Activated CD4-positive, alpha-beta T cell treated with anti-CD3 and anti-CD28 coated beads, Interleukin-2, amount 10 ng/mL, durations not matched to agents 7 days and 5 days (primary cell): ENCODE measurements at places on chromosomes 12 and 14. TPM values are rescaled to one million over a fixed set of nuclear protein-coding genes. Genes with fewer than 3 reads are reported as not detected.

- DNase-seq = no peak
Measured at GRCh38 chr14:93116676-93117200, 1.0 kb upstream of the ITPK1 start.

DNA sequence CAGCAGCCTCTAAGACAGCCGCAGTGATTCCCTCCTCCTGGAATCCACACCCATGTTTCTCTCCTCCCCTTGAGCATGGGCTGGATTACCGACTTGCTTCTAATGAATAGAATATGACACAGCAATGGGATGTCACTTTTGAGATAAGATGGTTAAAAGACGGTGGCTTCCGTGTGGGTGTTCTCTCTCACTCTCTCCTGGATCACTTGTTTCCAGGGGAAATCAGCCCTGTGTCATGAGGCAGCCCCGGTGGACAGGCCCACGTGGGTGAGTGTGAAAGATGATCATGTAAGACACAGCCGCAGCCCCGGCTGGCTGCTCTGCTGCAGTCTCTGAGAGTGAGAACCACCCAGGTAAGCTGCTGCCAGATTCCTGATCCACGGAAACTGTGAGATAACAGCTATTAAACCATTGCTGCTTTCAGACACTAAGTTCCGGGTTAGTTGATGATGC, 10.7 kb downstream of the MOAP1 start:
- no peak for DNase-seq

GRCh38 chr14:24422694-24423601, 6.5 kb downstream of the CBLN3 start:
- no peak for DNase-seq

DNA sequence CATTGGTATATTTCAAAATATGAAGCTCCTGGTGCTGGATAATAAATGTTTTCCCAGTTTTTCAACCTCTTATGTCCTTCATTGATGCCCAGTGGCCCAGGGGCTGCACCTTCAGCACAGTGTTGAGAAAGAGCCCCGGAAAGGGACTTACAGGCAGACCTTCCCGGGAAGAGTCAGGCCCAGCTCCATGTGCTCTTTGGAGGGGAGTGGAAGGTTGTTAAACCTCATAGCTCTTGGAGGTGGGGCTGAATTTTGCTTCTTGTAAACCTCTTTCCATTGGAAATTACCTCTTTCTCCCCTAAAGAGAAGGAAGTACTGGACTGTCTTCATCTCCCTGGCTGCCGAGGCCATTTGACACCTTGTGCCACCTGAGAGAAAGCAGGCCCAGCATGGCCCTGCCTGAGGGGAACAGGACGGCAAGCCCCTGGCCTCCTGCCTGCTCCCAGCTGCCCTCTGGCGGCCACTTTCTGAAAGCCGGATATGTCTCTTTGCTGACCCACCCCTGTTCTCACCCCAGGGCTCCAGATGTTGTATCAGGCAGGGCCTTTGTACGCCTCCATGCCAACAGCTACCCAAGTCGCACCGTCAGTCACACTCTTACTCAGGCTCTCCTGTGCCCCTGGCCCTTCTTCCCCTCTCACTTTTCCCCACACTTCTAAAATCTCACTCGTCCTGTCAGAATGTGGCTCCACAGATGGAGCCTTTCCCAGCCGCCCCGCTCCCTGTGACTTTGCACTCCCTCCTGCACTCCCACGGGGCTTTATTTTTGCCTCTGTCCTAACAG, 43.0 kb downstream of the EVL start:
- DNase-seq = peak; percentile 88

DNA sequence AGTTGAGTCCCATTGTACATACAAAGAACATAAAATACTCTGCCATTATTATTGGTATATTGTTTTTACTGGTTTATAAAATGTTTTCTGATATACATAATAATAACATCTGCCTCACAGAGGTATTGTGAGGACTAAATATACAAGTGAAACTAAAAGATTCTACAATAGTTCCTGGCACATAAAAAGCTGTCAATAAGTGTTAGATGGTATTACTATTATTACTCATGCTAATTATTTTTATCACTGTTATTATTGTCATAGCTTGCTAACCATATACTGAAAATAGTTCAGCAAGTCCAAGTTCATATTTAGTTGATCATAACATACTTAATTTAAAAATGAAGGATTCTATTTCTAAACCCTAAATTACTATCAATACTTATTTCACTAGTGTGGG, 34.4 kb downstream of the BTG1 start:
- DNase-seq = no peak

GRCh38 chr14:56138928-56139327, 20.7 kb downstream of the PELI2 start:
- no peak for DNase-seq

DNA sequence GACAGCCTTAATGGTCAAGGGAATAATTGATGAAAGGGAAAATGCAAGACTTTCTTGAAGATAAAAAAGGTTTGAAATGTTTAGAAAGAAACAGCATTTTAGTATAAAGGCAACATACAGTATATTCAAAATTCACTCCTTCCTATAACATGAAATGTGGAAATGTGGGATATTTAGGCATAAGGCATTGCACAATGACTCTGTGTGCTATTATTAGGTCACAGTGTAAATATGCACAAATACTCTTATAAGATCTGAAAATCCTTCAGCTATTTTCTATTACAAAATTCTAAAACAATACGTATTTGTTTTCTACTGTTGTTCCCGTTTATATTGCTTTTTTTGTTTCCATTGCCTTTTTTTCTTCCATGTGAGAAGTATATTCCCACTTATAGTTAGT, 127.7 kb downstream of the SLC16A7 start:
- no peak for DNase-seq

DNA sequence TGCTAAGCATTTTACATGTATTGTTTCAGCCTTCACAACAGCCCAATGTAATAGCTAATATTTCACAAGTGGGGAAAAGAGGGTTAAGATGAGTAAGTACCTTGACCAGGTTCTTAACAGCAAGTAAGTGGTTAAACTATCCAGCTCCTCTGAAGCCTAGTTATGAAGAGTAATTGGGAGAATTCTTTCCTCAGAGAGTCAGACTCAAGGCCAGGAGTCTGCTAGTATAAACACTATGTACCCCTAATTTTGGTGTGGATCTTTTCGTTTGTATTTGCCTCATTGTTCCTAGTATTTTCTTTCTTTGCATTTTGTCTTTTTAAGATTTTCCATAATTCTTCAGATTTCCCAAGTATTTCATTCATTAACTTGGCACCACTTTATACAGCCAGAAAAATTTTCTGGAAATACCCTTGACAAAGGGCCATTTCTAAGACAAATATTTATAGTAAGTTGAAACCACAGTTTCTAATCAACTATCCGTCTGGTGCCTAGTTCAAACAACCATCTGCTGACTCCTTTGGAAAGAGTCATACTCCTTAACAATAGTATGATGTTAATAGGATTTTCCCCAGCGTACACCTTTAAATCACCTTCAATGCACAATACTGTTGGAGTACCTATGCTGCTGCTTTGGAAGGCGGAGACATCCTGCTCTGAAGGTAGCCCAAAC, 81.2 kb downstream of the SCAF11 start:
- DNase-seq = no peak

- DNase-seq = no peak
Measured at GRCh38 chr14:100862277-100862676, 36.4 kb downstream of the MEG3 start.

DNA sequence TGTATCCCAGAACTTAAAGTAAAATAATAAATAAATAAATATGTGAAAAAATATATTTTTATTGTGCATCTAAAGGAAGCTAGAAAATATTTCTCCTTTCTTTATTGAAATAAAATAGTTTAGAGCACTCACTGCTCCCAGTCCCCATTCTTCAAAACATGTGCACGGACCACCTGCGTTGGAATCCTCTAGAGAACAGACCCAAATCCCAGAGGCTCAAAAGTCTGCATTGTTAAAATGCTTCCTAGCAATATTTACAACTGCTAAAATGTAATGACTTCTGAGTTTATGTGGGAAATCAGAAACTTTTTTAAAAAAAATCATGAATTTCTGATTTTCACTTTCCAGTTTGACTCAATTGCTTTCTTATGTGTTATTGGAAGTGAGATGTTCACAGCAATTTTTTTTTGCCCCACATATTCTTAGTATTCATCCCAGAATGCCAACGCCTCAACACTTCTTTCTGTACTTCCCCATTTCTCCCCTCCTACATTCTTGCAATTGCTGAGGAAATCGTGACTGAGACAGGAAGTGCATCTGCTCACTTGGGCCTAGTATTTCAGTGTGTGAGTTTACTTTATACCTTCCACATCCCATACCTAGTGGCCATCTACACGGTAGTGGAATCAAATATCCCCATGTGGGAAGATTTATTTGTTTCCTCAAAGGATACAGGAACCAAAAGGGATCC, 116.0 kb upstream of the FLRT2 start:
- no peak for DNase-seq

DNA sequence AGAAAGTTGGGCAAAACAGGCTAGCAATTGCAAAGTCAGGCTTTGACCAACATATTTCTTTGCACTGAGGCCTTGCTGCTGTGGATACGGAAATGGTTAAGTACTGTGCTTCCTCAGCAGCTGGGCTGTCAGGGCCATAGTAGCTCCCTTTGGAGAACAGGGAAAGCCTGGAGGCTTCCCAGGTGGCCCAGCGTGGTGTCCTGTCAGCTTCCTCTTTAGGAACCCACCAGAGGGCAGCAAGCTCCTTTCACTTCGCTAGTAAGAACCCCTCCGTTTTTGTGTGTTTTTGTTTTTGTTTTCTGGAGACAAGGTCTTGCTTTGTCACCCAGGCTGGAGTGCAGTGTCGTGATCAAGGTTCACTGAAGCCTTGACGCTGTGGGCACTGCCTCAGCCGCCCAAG, 1.7 kb upstream of the CFAP251 start:
- DNase-seq = no peak

GRCh38 chr14:42508209-42508946, 901.7 kb downstream of the LRFN5 start:
- no peak for DNase-seq

DNA sequence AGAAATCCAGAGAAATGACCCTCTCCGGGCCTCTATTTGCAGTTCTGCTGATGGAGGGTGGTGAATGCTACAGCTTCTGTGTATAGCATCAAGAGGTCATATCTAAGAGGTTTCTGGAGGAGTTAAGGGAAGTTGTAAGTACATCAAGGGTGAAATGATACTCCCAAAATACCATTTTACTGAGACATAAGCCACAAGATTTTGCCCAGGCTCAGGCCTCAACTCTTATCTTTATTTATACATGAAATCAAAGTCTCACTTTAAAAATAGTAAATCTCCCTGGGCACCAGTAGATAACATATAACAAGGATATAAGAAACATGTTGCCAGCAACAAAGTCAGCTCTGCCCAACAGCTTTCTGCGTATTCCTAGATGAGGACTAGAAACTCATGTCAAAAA, 40.4 kb downstream of the NIN start:
- DNase-seq = no peak

DNA sequence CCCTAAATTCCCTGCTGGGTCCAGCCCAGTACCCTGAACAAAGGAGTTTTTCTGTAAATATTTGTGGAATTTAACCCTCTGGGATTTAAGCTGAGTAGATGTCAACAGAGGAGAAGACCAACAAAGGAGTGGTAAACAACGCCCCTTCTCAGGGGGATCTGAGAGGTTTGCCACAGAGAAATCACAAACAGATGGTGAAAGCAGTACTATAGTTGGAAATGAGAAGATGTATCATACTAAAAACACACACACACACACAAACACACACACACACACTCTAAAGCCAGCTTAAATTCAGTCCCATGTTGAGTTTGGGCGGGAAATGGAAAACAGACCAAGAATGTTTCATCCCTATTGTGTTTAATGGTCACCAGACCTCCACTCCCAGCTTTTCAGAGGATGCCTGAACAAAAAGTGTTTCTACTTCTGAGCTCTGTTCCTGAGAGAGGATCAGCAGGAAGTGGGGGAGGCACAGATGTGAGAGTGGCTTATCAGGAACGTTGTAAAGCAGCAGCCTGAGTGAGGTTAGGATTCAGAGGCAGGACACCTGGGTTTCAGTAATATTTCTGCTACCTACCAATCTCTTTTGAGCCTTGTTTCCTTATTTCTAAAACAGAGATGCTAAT, 3.2 kb downstream of the BIN2 start:
- DNase-seq = peak; percentile 24

GRCh38 chr12:9073076-9073475, 42.6 kb downstream of the A2M start:
- no peak for DNase-seq

- DNase-seq = no peak
Measured at GRCh38 chr12:123813349-123813748, 51.2 kb downstream of the DNAH10 start.

The FAIM2 gene
- 0.33 TPM for total RNA-seq

The PMCH gene
- not detected for total RNA-seq

The FRS2 gene
- total RNA-seq = 18.4 TPM

The OR6C2 gene
- not detected for total RNA-seq

The LMNTD1 gene
- not detected for total RNA-seq

The DUSP16 gene
- total RNA-seq = 33.6 TPM

The CD9 gene
- total RNA-seq = 5.4 TPM

The CCDC198 gene
- total RNA-seq = not detected
